ENCODE measurements at places on chromosomes 1 and 21. TPM values are rescaled to one million over a fixed set of nuclear protein-coding genes. Genes with fewer than 3 reads are reported as not detected.

PADI2 gene
- 14.0 TPM for total RNA-seq

LPAR3 gene
- not detected for total RNA-seq

NUDT4B gene
- total RNA-seq: not detected

OTUD3 gene
- total RNA-seq: 9.7 TPM

PARS2 gene
- total RNA-seq: 13.4 TPM

CD5L gene
- total RNA-seq: not detected

C1QC gene
- total RNA-seq: not detected

COL24A1 gene
- total RNA-seq: 0.15 TPM

DPH2 gene
- 32.8 TPM for total RNA-seq

CFAP57 gene
- 1.6 TPM for total RNA-seq

TMEM53 gene
- total RNA-seq: 33.2 TPM

C4BPA gene
- total RNA-seq: not detected

Data from PC-9 (cell line).